ENCODE measurements at places on chromosomes 4 and X.
A peak's percentile ranks its signal among the peaks of the same experiment; 100 is the strongest.

- H3K4me1 ChIP-seq, result peaks cover 16% of the 10 kb centered on the region
- no peak overlapping the region for H3K4me3 ChIP-seq
- H3K36me3 ChIP-seq, result no peaks in the 10 kb centered on the region
- no peak for DNase-seq
- no peaks in the 10 kb centered on the region for H3K27me3 ChIP-seq
Observed at GRCh38 chr4:76610751-76611547, 175.9 kb downstream of the SHROOM3 start.

GRCh38 chr4:166594326-166594946 lies 639.9 kb downstream of the SPOCK3 start:
- no peak overlapping the region for H3K4me3 ChIP-seq
- H3K4me1 ChIP-seq, result no peaks in the 10 kb centered on the region
- H3K27ac ChIP-seq, result no peak overlapping the region
- H3K36me3 ChIP-seq, result no peaks in the 10 kb centered on the region
- H3K27me3 ChIP-seq, result no peaks in the 10 kb centered on the region
- no peak for DNase-seq

- no peaks in the 10 kb centered on the region for H3K27me3 ChIP-seq
- no peaks in the 10 kb centered on the region for H3K4me1 ChIP-seq
- no peak for DNase-seq
Observed at GRCh38 chr4:123840197-123840596, 443.6 kb downstream of the SPRY1 start.

- no peaks in the 10 kb centered on the region for H3K36me3 ChIP-seq
- H3K4me1 ChIP-seq, result no peaks in the 10 kb centered on the region
- no peak overlapping the region for H3K4me3 ChIP-seq
- H3K27me3 ChIP-seq, result no peaks in the 10 kb centered on the region
Observed at GRCh38 chr4:6147441-6147840, 52.9 kb downstream of the JAKMIP1 start.

DNA sequence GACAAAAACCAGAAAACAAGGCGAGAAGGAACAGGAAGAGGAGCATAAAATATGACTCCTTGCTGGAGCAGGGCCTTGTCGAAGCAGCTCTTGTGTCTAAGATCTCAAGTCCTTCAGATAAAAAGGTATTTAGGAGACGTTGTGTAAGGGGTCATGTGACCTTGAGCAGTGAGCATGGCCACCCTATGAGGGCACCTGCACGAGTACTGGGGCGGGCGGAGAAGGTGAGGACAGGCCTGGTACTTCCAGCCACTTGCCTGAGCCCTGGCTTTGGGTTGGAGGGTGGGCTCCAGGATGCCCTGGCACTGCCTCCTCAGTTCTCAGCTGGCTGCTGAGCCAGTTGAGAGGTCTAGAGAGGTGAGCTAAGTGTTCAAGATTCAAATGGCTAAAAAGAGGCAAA lies 29.9 kb downstream of the NSD2 start:
- no peak for DNase-seq
- no peaks in the 10 kb centered on the region for H3K27me3 ChIP-seq
- peaks cover 5% of the 10 kb centered on the region for H3K4me1 ChIP-seq
- peaks cover 30% of the 10 kb centered on the region for H3K36me3 ChIP-seq

DNA sequence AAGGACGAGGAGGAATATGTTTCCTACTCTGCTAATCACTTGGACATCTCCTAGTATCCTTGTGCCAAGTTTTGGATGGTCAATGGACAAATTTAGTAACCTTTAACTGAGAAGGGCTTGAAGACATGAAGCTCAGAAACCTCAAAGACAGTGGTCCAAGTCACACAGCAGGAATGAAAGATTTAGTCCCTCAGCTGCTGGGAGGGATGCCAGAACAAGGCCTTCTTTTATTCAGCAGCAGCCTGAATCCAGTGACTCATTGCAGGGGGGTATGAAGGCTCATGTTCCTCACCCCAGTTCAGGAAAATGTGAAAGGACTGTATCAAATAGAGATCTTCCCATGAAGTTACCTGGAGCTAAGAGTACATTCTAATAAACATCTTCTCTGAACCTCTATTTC lies 214.9 kb upstream of the UGT8 start:
- no peaks in the 10 kb centered on the region for H3K4me1 ChIP-seq
- no peaks in the 10 kb centered on the region for H3K27me3 ChIP-seq
- no peak overlapping the region for H3K4me3 ChIP-seq
- DNase-seq, result no peak

DNA sequence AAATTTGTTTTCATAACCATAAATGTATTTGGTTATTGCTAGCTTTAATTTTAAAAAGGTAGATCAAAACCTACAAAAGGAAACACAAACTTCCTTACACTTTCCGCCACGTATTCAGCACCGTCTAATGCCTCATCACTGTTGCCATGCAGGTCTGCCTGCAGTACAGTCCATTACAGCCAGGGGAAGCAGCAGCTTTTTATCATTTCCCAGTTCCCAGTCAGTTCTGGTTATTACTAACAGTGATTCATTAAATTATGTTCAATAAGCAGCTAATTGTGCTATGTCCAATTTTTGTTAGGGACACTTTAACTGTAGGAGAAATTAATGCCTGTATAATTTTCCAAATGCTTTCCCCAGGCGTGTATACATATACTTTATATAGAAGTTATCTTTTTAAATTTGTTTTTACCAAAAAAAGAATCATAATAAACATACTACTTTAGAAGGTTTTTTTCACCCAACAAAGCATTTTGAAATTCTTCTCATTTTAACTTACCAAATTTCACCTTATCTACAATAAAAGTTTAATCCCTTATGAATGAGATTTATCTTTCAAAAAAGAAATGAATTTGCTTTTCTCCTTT lies 93.3 kb downstream of the ANXA3 start:
- H3K36me3 ChIP-seq, result no peaks in the 10 kb centered on the region
- no peaks in the 10 kb centered on the region for H3K27me3 ChIP-seq
- H3K27ac ChIP-seq, result peak overlapping the region; percentile 53
- no peak overlapping the region for H3K4me3 ChIP-seq
- H3K4me1 ChIP-seq, result peaks cover 73% of the 10 kb centered on the region

DNA sequence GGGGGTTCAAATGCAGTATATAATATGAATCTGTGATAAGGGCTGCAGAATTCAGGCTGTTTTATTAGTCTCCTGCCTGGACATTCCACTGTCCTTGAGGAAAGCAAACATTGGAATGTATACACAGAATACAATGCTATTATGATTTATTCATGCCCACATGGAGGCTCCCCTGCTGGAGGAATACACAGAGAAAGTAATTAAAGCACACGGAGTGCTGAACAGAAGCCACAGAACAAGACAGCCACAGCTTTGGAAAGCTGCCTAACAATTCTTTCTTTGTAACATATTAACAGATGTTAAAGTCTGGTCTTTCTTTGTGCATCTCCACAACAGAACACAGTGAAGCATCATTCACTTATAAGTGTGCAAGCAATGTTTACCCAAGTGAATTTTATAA lies 155.8 kb downstream of the ARAP2 start:
- no peak overlapping the region for H3K4me3 ChIP-seq
- no peaks in the 10 kb centered on the region for H3K27me3 ChIP-seq
- H3K27ac ChIP-seq, result no peak overlapping the region
- H3K4me1 ChIP-seq, result no peaks in the 10 kb centered on the region
- no peak for DNase-seq

GRCh38 chr4:9977518-9978031 lies 43.7 kb downstream of the SLC2A9 start:
- no peaks in the 10 kb centered on the region for H3K36me3 ChIP-seq
- H3K27ac ChIP-seq, result no peak overlapping the region
- no peak overlapping the region for H3K4me3 ChIP-seq
- no peaks in the 10 kb centered on the region for H3K4me1 ChIP-seq
- DNase-seq, result no peak

- no peak overlapping the region for H3K27ac ChIP-seq
- DNase-seq, result no peak
- H3K36me3 ChIP-seq, result no peaks in the 10 kb centered on the region
- H3K27me3 ChIP-seq, result no peaks in the 10 kb centered on the region
- peaks cover 2% of the 10 kb centered on the region for H3K4me1 ChIP-seq
Observed at GRCh38 chrX:41382714-41383645, 49.0 kb downstream of the DDX3X start.

GRCh38 chr4:87109121-87109520 lies 111.3 kb downstream of the KLHL8 start:
- no peaks in the 10 kb centered on the region for H3K4me1 ChIP-seq
- no peaks in the 10 kb centered on the region for H3K27me3 ChIP-seq
- no peak overlapping the region for H3K27ac ChIP-seq
- no peak for DNase-seq

DNA sequence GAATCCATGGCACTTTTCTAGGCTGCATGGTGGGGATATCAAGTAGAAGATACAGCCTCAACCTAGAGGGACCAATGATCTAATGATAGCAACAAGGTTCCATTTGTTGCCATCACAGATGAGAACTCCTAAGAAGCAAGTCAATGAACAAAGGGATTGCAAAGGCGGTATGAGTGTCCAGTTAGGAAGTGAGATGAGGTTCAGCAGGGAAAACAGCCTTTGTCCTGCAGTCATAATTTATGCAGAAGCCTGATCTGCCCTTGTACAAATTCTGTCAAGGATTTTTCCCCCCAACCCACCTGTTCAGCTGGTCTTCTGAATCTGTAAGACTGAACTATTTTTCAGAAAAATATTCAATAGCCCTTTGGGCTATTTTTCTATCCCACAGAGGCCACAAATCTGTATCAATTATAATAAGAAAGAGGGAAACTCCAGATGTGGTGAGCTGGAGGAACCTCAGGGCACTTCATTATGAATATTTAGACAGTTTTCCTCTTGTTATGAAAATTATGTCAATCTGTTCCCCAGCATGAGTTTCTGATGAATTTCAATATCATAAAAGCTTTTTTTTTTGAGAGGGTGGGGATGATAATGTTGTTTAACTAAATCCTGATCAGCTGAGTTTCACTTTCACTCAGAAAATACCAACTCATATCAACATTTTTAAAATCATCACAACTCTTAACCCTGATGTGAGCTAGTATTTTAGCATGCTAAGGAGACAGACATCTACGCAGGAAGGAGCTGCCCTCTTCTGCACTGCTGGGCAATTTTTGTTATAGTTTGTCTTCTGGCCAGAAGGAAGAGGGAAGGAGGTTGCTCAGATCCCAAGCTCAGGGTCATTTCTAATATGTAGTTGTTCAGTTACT lies 127.2 kb upstream of the MAP3K15 start:
- no peaks in the 10 kb centered on the region for H3K36me3 ChIP-seq
- H3K4me1 ChIP-seq, result peaks cover 25% of the 10 kb centered on the region
- H3K4me3 ChIP-seq, result no peak overlapping the region
- DNase-seq, result no peak

DNA sequence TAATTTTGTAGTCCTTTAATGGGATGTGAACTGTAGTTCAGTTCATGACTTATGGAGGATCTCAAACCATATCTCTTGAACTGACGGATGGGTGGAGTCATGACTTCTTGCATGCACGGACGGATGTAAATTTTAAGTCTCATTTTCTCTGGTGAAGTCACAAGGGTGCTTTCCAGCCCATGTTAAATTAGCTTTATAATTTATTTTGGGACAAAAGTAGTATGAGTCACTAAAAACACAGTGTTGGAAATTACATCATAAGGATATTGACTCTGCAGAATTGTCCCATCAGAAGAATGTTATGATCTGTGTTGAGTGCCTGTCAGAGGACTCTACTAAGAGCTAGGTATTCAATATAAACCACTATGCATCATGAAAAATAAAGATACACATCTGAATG lies 6.8 kb upstream of the PAGE5 start:
- no peak for DNase-seq
- no peak overlapping the region for H3K27ac ChIP-seq
- no peak overlapping the region for H3K4me3 ChIP-seq

- H3K27me3 ChIP-seq, result no peaks in the 10 kb centered on the region
- no peak overlapping the region for H3K27ac ChIP-seq
- H3K36me3 ChIP-seq, result peaks cover 34% of the 10 kb centered on the region
- H3K4me1 ChIP-seq, result no peaks in the 10 kb centered on the region
- no peak for DNase-seq
Observed at GRCh38 chr4:24521544-24521943, 62.8 kb downstream of the DHX15 start.

DNA sequence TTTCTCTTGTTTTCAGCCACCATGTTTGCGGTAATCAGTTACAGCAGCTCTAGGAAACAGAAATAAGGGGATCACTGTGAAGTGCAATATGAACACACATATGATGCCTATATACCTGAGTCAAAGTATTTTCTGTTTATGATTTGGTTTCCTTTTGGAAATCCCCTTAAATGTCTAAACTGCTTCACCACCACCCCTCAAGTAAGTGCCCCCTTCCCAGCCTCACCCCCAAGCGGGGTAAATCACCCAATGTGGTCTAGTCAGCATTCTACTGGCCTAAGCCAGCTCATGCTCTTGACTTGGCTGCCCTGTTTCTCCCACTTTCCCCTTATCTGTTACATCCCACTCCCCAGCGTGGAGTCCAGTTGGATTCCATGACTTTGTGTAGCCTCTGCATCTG lies 176.5 kb downstream of the QDPR start:
- H3K4me1 ChIP-seq, result no peaks in the 10 kb centered on the region
- H3K4me3 ChIP-seq, result no peak overlapping the region
- H3K27ac ChIP-seq, result no peak overlapping the region

GRCh38 chrX:11967986-11968869 lies 170.0 kb upstream of the FRMPD4 start:
- H3K4me3 ChIP-seq, result no peak overlapping the region
- DNase-seq, result no peak
- H3K36me3 ChIP-seq, result no peaks in the 10 kb centered on the region
- no peak overlapping the region for H3K27ac ChIP-seq
- H3K4me1 ChIP-seq, result no peaks in the 10 kb centered on the region

DNA sequence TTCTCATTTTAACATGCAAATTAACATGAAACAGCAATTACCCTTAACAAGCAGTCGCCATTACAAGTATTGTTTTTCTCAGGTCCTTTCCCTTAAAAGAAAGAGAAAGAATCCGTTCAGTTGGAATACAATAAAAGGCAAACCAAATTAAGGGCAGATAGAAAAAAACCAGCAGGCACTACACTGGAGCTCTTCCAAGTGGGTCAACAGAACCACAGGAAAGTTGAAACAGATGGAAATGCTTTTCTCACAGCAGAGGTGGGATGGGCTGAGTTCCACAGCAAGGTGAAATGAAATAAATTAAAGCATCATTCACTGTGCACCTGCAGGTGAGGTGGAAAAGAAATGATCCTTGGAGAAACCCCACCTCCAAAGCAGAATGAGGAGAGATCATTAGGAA lies 102.6 kb downstream of the APBB2 start:
- H3K4me3 ChIP-seq, result no peak overlapping the region
- DNase-seq, result no peak
- H3K27ac ChIP-seq, result no peak overlapping the region
- no peaks in the 10 kb centered on the region for H3K4me1 ChIP-seq
- no peaks in the 10 kb centered on the region for H3K36me3 ChIP-seq

- no peaks in the 10 kb centered on the region for H3K4me1 ChIP-seq
- no peak for DNase-seq
- no peaks in the 10 kb centered on the region for H3K27me3 ChIP-seq
- H3K4me3 ChIP-seq, result no peak overlapping the region
- no peaks in the 10 kb centered on the region for H3K36me3 ChIP-seq
Observed at GRCh38 chrX:31251336-31251735, 179.5 kb upstream of the FTHL17 start.

DNA sequence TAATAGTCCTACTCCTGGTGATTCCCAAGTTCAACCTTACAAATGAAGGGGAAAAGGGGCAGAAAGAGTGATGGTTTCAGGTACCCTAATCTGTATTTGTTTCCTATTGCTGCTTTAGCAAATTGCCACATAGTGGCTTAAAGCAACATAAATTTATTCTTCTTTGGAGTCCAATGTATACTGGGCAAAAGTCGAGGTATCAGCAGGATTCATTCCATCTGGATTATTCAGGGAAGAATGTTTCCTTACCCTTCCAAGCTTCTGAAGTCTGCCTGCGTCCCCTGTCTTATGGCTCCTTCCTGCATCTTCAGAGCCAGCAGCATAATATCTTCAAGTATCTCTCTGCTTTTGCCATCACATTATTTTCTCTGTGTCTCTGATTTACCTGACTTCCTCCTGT lies 10.3 kb upstream of the BST1 start:
- H3K36me3 ChIP-seq, result peaks cover 1% of the 10 kb centered on the region
- no peak for DNase-seq
- no peaks in the 10 kb centered on the region for H3K4me1 ChIP-seq
